Neural progenitor cell (in vitro differentiated cells): ENCODE measurements at places on chromosomes 6 and 20. TPM values are rescaled to one million over a fixed set of nuclear protein-coding genes. Genes with fewer than 3 reads are reported as not detected.
A peak's percentile ranks its signal among the peaks of the same experiment; 100 is the strongest.

DNA sequence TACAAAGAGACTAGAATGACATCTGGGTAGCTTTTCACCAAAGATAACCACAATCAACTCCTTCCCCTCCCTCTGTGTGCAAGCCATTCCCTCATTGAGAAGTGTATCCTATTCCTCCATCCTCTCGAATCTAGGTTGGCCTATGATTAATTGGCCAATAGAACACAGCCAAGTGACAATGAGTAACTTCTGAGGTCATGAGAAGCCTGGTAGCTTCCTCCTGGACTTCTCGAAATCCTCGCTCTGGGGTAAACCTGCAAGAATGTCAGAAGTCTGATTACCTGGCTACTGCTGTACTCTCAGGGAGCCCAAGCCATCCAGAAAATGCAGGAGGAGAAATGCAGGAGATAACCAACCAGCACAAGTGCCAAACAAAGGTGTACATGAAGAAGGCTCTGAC is 13.1 kb downstream of the ARHGAP18 start:
- no peak for DNase-seq
- H3K27ac ChIP-seq, result no peak overlapping the region
- H3K27me3 ChIP-seq, result no peaks in the 10 kb centered on the region
- H3K36me3 ChIP-seq, result no peaks in the 10 kb centered on the region
- H3K4me1 ChIP-seq, result peaks cover 16% of the 10 kb centered on the region
- H3K4me3 ChIP-seq, result no peak overlapping the region

DNA sequence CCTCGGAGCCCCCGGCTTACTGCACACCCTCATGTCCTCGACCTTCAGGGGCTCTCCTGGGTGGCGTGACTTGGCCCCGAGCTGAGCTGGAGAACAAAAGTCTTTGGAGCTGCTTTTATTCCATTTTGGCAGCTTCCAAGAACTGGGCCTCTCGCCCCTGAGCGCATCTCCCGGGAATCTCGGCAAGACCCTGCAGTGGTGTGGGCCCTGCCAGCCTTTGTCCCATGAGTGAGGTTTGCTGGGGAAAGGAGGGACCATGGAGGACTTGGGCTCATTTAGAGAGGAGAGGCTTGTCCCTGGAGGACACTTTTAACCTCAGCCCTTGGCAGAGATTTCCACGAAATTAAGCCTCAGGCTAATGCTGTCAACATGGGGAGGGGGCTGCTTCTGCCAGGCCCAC is 62.3 kb upstream of the SLCO4A1 start:
- peaks cover 5% of the 10 kb centered on the region for H3K27me3 ChIP-seq
- H3K36me3 ChIP-seq, result no peaks in the 10 kb centered on the region
- no peak overlapping the region for H3K4me3 ChIP-seq
- H3K27ac ChIP-seq, result no peak overlapping the region
- DNase-seq, result no peak

- no peak overlapping the region for H3K27ac ChIP-seq
- H3K4me1 ChIP-seq, result peaks cover 16% of the 10 kb centered on the region
- no peaks in the 10 kb centered on the region for H3K36me3 ChIP-seq
- no peaks in the 10 kb centered on the region for H3K27me3 ChIP-seq
Observed at GRCh38 chr20:45921337-45922189, 9.6 kb upstream of the PLTP start.

DNA sequence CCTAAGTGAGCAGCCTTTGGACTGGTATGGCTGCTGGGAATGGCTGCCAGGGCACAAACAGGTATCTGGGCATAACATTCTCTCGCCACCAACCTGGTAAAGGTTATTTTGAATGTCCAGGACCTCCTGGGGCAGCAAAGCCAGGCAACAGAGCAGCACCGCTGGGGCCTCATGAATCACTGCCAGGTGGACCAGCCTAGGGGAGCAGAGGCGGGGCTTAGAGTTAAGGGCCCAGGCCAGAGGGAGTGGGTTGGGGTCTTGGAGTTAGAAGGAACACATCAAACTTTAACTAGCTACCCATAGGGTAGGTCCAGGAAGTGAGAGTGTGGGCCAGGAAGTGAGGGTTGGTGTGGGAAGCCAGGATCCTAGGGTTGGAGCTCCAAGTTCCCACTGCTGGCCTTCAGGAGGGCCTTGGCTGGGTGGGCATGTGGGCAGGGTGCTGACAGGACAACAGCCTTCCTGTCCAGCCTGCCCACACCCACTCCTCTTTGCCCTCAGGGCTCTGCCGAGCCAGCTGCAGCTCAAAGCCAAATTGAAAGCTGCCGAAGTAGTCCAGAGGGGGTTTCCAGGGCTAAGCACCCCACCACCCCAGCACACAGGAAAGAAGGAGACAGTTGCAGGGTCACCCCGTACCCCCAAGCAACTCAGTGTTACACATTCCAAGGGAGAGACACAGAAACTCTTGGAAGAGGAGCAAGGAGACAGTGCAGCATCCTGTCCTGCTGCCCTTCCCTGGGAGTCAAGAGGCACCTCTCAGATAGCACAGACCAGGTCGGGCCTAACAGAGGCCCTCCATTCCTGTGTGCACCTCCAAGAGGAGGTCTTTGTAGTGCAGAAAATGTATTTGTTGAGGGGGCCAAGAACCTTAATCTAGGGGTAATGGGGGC is 2.6 kb downstream of the NFKBIE start:
- H3K4me3 ChIP-seq, result no peak overlapping the region
- H3K36me3 ChIP-seq, result no peaks in the 10 kb centered on the region
- no peaks in the 10 kb centered on the region for H3K27me3 ChIP-seq
- no peak overlapping the region for H3K27ac ChIP-seq
- no peak for DNase-seq

The TRIM15 gene
- not detected in 2 replicates for total RNA-seq

- H3K36me3 ChIP-seq, result no peaks in the 10 kb centered on the region
- peak; percentile 51 for DNase-seq
- no peak overlapping the region for H3K27ac ChIP-seq
- H3K27me3 ChIP-seq, result no peaks in the 10 kb centered on the region
- peaks cover 7% of the 10 kb centered on the region for H3K4me1 ChIP-seq
Observed at GRCh38 chr6:133741375-133741861, 147.5 kb upstream of the TCF21 start.

- DNase-seq, result no peak
- no peaks in the 10 kb centered on the region for H3K27me3 ChIP-seq
- no peaks in the 10 kb centered on the region for H3K4me1 ChIP-seq
- no peak overlapping the region for H3K4me3 ChIP-seq
Observed at GRCh38 chr6:48744948-48745347, 634.0 kb upstream of the PTCHD4 start.

The GINS1 gene
- 51.4 and 69.6 TPM in 2 replicates for total RNA-seq

DNA sequence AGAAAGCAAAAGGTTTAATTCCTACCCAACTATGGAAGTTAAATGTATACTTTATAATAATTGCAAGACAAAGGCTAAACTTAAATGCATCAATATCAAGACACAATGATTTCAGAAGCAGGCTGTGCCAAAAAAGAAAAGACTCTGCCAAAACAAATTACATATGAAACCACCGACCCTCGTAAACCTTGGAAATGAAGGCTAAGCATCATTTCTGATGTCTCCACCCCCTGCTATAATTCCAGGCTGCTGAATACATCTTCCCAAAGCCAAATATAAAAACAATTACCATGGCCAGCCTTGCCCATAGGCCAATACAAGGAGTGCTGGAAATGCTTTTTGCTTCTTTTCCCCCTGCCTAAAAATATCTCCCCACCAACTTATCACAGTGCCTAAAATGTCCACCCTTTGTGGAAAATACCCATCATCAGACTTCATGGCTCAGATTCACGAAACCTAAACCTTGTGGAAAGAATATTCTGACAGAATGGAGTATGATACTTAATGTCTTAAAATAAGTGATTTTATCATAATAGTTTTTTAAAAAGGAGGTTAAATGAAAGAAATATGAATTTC is 37.4 kb downstream of the RCAN2 start:
- DNase-seq, result no peak
- H3K36me3 ChIP-seq, result no peaks in the 10 kb centered on the region
- no peaks in the 10 kb centered on the region for H3K27me3 ChIP-seq

DNA sequence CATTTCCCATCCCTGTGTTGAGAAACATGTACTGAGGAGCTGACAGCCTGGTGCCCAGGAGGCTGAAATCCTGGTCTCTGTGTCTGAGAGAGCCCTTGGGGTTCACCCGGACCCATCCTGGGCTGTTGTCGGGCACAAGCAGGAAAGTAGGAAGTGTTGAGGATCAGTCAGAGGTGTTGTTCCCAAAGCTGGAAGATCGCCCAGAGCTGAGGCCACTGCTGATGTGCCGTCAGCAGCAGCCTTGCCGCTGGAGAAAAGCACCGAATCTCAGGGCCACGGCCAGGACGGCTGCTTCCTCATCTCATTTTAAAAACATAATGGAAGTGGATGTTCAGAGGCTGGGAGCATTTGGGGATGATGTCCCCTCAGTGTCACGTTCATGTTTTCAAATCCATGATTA is 218.5 kb downstream of the UST start:
- H3K4me1 ChIP-seq, result peaks cover 38% of the 10 kb centered on the region
- H3K36me3 ChIP-seq, result no peaks in the 10 kb centered on the region
- no peaks in the 10 kb centered on the region for H3K27me3 ChIP-seq
- H3K27ac ChIP-seq, result peak overlapping the region; percentile 58
- no peak overlapping the region for H3K4me3 ChIP-seq

DNA sequence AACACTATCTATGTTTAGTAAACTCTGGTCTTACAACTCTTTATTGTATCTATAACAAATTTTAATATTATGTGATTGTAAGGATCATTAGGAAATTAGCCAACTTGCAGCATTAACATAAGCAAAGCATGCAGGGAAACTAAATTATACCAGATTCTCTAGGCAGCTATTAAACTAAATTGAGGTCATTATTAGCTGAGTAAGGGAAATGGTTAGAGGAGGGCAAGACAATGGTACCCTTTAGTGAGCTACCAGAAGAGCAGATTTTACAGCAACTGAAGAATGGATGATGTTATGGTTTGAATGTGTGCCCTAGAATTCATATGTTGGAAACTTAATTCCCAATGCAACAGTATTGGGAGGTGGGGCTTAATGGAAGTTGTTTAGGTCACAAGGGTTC is 79.1 kb downstream of the SMPDL3A start:
- no peak overlapping the region for H3K27ac ChIP-seq
- H3K27me3 ChIP-seq, result no peaks in the 10 kb centered on the region
- H3K36me3 ChIP-seq, result no peaks in the 10 kb centered on the region
- DNase-seq, result no peak

- no peak overlapping the region for H3K4me3 ChIP-seq
- H3K27me3 ChIP-seq, result no peaks in the 10 kb centered on the region
- H3K27ac ChIP-seq, result no peak overlapping the region
- H3K36me3 ChIP-seq, result no peaks in the 10 kb centered on the region
Observed at GRCh38 chr6:91865889-91866288, 1279.0 kb upstream of the MAP3K7 start.

The CTAGE9 gene
- total RNA-seq, result not detected in 2 replicates

GRCh38 chr20:17430125-17430950 is 100.8 kb downstream of the BFSP1 start:
- H3K4me1 ChIP-seq, result peaks cover 14% of the 10 kb centered on the region
- no peak for DNase-seq
- no peaks in the 10 kb centered on the region for H3K36me3 ChIP-seq
- no peaks in the 10 kb centered on the region for H3K27me3 ChIP-seq
- H3K27ac ChIP-seq, result no peak overlapping the region

The COL19A1 gene
- 0.03 TPM in 1 of 2 replicates, not detected in the other for total RNA-seq

DNA sequence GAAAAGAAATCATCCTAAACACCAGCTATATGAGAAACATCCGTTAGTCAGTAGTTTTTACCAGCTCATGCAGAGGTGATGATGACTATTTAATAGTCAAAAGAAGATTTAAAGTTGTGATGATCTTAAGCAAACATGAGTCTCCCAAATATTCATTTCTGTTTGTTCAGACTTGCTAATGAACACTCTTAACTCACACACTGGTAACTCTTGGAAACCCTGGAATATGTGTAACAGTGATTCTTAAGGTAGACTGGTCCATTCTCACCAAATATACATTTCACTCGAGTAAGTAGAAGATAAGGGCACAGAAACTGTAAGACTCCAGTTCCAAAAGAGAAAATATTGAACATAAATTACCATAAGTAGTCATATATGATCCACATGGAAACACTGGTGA is 29.1 kb downstream of the RSPO3 start:
- H3K27ac ChIP-seq, result no peak overlapping the region
- H3K27me3 ChIP-seq, result no peaks in the 10 kb centered on the region
- H3K4me3 ChIP-seq, result no peak overlapping the region
- H3K36me3 ChIP-seq, result no peaks in the 10 kb centered on the region
- no peaks in the 10 kb centered on the region for H3K4me1 ChIP-seq
- DNase-seq, result no peak

The SLC17A3 gene
- total RNA-seq, result not detected in 2 replicates

The CST5 gene
- total RNA-seq, result not detected in 2 replicates

- peaks cover 3% of the 10 kb centered on the region for H3K36me3 ChIP-seq
- H3K4me3 ChIP-seq, result no peak overlapping the region
- peaks cover 28% of the 10 kb centered on the region for H3K4me1 ChIP-seq
- H3K27ac ChIP-seq, result peak overlapping the region; percentile 29
Observed at GRCh38 chr20:37190354-37191112, 11.2 kb upstream of the MROH8 start.

The MOG gene
- total RNA-seq, result not detected in 2 replicates
